ENCODE measurements at places on chromosomes 13 and 19.

GRCh38 chr19:8468761-8469373 lies 24.1 kb downstream of the HNRNPM start:
- DNase-seq = no peak

- DNase-seq = no peak
Observed at GRCh38 chr19:8457209-8457608, 12.4 kb downstream of the HNRNPM start.

DNA sequence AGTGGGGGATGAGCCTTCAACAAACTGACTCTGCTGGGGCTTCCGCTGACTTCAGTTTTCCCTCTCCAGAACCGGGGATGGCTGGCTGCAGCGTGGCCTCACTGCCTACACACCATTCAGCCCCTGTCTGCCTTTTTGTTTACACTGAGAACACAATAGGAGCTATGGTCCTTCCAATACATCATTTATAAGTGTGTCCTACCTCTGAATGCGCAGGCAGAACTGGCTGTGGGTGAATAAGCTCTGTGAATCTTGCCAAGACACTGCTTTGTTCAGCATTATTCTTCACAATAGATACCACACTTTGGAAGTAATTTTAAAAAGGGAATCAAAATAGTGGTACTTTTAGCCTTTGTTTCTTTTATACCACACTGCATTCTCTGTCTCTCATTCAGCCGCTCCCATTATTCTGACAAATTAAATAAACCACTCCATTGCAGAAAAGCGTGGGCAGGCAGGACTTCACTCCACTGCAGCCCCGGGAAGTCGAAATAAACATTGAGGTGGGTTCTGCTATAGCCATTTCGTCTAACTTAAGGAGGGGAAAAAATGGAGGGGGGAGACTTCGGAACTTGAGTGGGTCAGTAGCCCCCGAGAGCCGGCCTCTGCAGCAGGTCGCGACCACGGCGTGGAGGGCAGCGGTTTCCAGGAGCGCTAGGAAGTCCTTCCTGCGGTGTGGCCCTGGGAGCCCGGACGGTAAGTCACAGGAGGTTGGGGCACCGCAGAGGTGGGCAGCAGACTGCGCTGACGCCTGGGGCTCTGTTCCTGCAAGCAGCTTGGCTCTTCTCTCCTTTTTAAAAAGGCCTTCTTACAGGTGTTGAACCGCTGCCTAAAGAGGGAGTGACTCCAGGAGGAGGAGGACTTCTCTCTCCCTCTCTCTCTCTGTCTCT lies 94.8 kb upstream of the SOX1 start:
- no peak for DNase-seq

DNA sequence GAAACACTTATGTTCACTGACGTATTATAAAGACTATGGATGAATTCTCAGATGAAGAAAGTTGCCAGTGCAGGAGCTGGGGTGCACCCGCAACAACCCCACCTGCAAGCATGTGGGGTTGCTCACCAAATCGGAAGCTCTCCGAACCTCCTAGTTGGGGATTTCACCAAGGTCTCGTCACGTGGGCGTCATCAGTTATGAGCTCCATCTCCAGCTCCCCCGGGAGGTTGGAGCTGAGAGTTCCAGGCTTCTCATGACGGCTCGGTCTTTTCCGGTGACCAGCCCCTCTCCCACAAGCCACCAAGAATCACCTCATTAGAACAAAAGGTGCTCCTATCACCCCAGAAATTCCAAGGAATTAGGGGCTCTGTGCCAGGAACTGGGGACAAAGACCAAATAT lies 46.1 kb upstream of the TUBGCP3 start:
- no peak for DNase-seq

- DNase-seq = no peak
Observed at GRCh38 chr19:3770136-3770999, 1.7 kb downstream of the RAX2 start.

- DNase-seq = no peak
Observed at GRCh38 chr13:85709072-85709471, 90.1 kb downstream of the SLITRK6 start.

GRCh38 chr19:34722353-34722752 lies 11.7 kb upstream of the ZNF181 start:
- DNase-seq = no peak

DNA sequence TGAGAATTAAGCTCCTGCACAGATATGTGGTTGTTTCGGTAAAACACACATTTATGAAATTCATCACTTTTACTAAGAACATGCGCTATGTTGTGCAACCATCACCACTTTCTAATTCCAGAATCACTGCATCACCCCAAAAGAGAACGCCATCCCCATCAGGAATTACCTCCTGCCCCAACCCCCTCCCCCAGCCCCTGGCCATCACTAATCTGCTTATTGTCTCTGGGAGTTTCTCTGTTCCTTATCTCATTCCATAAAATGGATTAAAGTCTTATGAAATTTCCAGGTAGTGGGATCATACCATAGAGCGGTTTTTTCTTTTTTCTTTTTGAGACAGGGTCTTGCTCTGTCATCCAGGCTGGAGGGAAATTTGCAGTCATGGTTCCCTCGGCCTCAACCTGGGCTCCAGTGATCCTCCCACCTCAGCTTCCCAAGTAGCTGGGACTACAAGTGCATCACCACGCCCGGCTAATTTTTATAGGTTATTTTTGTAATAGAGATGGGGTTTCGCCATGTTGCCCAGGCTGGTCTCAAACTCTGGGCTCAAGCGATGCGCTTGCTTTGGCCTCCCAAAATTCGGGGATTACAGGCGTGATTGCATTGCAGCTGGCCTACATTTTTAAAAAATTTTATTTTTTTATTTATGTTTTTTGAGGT lies 3.5 kb downstream of the ZSCAN5B start:
- no peak for DNase-seq

DNA sequence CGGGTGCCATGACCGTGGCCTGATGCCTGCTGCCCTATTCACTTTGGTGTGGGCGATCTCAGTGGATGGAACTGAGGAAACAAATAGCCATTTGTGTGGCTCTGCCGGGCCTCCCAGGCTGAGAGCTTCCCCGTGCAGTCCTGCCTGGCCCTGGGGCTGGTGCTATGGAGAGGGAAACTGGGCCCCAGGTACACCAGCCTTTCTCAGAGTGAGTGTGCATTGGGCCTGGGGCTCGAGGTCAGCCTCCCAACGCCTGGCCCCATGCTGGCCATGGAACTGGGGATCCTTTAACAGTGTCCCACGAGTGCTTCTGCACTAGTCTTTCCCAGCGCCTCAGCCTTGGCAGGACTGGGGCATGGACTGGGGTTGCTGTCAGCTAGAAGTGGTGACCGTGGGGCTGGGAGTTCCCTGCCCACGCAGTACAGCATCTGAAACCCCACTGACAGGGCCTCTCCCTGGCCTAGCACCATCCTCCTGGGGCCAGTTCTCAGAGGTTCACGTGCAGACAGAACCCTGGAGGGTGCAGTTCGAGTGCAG lies 10.5 kb downstream of the PLEKHF1 start:
- DNase-seq = no peak

DNA sequence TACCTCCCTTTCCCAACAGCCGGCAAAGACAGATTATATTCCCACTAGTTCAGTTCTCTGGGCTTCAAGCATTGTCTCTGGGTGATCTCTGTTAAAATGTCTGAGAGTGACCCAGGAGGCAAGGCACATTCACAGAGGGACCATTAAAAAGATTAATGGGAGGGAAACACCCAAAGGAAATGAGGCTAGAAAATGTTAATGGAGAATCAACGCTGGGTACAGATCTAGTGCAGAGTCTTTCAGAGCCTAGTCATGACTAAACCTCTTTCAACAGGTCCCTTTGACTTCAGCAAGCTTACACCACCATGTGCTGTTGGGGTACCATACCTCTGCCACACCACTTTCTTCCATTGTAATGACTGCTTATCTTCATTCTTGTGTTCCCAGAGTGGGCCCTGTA lies 358.6 kb downstream of the DCT start:
- DNase-seq = no peak

DNA sequence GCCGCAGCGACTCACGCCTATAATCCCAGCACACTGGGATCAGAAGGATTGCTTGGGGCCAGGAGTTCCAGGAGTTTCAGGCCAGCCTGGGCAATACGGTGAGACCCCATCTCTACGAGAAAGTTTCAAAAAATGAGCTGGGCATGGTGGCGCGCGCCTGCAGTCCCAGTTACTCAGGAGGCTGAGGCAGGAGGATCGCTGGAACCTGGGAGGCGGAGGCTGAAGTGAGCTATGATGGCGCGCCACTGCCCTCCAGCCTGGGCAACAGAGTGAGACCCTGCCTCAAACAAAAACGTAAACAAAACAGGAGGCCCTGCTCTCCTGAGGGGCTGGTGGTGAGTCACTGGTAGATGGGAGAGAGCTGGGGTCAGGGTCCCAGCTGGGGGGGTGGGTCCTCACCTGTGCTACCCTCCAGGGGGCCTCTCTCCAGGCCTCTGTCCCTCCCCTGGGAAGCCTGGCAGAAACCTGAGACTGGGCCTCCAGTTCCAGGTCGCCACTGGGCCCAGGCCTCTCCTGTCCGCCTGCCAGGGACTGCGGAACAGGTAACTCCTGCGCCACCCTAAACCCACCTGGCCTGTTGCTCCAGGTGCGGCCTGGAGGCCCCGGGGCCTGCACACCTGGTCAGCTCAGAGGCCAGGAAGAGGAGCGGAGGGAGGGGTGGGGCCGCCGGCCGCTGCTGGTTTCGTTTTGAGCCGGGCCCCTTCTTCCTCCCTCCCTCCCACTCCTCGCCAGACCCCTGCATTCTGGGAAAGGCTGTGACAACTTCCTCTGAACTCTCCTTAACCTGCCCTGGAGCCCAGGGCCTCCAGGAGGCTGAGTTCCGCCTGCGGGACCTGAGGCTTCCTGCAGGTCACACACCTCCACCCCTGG lies 17.2 kb upstream of the ZBTB7A start:
- no peak for DNase-seq

DNA sequence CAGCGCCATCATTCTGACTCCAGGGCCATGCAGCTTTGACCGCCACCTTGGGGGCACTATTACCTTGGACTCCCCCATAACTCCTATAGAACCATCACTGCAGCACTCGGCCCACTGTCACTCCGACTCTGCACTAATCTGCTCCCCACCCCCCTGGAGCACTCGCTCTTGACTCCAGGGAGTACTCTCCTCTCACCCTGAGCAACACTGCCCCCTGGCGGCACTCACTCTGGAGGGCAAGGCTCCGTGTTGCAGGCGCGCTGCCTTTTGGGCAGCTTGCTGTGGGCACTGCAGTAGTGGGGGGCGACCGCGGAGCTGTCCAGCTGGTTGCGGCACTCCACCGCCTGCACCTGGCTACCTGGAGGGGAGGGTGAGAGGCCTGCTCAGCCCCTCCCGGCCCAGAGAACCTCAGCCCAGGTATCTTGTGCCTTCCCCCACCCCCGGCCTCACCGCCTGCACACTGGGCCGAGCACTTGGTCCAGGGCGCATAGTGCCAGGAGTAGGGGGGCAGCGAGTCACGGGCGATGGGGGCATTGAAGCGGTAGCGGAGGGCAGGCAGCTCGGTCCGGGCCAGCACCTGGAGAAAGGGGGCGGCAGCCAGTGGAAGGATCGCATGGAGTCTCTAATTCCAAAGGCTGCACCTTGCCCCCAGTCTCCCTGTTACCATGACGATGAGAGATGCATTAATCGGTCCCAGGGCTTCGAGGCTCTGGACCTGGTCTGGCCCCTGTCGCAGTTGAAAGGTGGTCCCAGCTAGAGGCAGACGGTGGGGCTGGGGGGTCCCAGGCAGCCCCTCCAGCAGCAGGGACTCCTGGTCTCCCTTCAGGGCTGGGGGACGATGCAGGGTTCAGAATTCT lies 8.9 kb upstream of the MYO1F start:
- DNase-seq = peak; percentile 54

- DNase-seq = no peak
Observed at GRCh38 chr19:2517881-2518601, 42.1 kb downstream of the GADD45B start.

GRCh38 chr19:30634996-30635975 lies 263.1 kb downstream of the ZNF536 start:
- no peak for DNase-seq

DNA sequence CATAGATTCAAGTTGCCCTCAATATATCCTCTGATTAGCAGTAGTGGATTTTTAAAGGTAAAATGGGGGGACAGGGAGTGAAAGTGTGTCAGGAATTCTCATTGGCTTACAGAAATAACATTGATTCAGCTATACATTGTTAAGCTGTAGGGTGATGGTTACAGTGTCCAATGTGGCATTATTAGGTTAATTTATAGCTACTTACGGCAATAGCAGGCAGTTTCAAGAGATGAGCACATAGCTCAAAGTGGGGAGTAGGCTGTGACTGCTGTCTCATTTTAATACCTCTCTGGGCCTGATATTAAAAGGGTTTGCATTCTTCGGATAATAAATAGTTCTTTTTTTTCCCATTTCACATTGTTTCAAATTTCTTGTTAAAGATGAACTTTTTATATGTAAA lies 34.6 kb downstream of the PAN3 start:
- no peak for DNase-seq

GRCh38 chr13:25151626-25152195 lies 20.4 kb downstream of the AMER2 start:
- DNase-seq = no peak

GRCh38 chr13:36817996-36818803 lies 822 bp upstream of the RFXAP start:
- DNase-seq = no peak

DNA sequence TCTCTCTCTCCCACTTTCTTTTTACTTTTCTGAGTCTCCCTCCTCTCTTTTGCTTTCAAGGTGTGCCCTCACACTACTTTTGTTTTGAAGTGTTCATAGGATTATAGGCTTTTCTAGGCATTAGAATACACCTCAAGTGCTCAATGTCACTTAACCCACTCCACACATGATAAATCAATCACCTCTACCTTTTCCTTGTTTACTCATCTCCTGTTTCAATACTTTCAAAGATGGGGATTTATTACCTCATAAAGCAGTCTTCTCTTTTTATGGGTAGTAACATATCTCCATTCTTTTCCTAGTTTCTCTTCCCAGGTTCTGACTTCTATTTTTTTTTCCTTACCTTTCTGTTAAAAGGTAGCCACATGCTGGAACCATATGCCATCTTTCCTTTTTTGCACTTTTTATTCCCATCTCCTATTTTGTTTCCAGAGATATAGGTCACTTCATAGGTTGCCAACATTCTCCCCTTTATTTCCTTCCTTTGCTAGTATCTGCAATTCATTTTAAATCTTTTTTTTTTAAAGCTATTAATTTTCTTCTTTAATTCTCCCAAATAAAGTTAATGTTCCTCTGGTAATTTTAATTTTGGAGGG lies 137.6 kb upstream of the SLC10A2 start:
- no peak for DNase-seq

GRCh38 chr19:6519289-6519688 lies 11.5 kb upstream of the TNFSF9 start:
- no peak for DNase-seq

- no peak for DNase-seq
Observed at GRCh38 chr13:48500652-48501197, 32.2 kb downstream of the RCBTB2 start.

- DNase-seq = no peak
Observed at GRCh38 chr19:2550431-2551171, 74.7 kb downstream of the GADD45B start.

GRCh38 chr13:93740334-93740733 lies 513.7 kb downstream of the GPC6 start:
- DNase-seq = no peak

Data from activated CD4-positive, alpha-beta T cell treated with anti-CD3 and anti-CD28 coated beads for 24 hours (primary cell).